ENCODE measurements at places on chromosomes 6 and 20.

DNA sequence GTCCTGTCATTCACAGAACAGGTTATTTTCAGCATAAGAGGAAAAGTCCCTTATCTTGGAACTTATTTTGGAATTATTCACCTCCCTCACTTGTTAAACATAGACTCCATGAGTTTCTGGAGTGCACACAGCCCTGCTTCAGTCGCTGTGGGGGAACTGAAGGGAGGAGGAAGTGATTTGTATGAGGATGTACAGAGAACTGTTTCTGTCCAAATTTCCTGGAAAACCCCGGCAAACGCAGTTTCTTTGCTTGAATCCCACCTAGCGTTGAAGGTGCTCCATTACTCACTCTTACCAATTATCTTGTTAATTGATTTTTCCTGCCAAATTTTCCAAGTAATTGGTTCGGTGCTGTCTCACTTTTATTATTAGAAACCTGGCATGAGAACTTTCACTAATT, 78.0 kb upstream of the AGPAT4 start:
- DNase-seq, result no peak

GRCh38 chr6:37804586-37804985, 14.9 kb upstream of the ZFAND3 start:
- DNase-seq, result no peak

DNA sequence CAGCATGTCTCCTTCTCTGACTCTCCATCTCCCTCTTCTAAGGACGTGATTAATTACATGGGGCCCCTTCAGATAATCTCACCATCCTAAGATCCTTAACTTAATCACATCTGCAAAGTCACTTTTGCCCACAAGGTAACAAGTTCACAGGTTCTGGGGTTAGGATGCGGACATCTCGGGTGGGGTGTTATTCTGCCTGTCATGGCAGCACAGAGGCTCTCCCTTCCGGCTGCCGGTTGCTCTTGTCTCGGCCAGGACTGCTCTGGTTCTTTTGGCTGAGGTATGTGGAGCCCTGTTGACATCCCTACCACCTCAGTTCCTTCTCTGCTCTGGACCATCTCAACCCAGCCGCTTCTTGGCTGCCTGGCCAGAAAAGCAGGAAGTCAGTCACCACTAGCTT, 4.2 kb upstream of the CST11 start:
- no peak for DNase-seq

DNA sequence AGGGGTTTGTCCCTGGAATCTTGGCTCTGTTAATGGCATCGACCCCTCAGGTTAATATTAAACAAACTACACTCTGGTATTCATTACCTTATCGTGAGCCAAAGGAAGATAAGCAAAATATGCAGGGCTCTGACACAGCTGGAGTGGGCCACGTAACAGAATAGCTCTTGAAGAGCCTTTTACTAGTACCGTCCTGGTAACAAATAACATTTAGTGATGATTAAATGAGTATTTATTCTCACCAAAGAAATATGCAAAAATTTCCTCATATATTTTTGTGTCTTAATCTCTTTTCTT, 20.1 kb upstream of the UTRN start:
- DNase-seq, result no peak

DNA sequence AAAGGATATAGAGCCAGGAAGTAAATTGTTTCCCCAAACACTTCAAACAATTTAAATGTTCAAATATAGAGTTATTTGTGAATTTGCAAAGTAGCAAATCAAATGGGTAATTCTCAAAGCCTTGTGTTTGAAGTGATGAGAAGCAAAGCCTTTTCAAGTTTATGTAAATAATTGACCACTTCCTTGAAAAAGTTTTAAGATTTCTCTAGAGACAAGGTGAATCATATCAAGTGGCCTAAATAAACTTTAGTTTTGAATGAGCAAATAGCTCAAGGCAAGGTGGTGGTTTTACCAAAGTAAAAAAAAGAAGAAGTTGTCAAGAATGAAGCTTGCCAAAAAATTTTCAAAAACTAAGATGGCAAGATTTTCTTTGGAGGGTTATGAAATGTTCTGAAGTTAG, 42.6 kb upstream of the IFNGR1 start:
- DNase-seq, result no peak

- DNase-seq, result no peak
These were observed 374.3 kb downstream of the LAMA2 start for GRCh38 chr6:129257196-129257595.

GRCh38 chr6:31972709-31973350, 892 bp upstream of the DXO start:
- DNase-seq, result peak; percentile 25

GRCh38 chr20:50590348-50590664, 80.1 kb downstream of the PTPN1 start:
- DNase-seq, result no peak

DNA sequence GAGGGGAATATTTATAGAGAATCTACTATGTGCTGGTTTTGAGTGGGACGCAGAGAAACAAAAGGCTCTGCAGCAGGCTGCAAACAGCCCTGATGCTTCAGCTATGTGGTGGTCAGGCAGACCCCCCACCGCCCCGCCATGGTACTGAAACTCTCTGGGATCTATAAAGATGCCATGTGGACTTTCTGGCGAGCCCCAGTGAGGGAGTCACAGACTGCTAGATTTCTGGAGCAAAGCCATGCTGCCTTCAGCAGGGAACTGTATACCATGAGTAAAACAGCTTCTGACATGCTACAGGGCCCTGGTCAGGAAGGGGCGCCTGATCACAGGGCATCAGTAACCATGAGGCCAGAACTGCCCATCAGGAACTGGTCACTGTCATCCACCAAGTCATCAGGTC, 19.2 kb upstream of the BPIFB1 start:
- no peak for DNase-seq

DNA sequence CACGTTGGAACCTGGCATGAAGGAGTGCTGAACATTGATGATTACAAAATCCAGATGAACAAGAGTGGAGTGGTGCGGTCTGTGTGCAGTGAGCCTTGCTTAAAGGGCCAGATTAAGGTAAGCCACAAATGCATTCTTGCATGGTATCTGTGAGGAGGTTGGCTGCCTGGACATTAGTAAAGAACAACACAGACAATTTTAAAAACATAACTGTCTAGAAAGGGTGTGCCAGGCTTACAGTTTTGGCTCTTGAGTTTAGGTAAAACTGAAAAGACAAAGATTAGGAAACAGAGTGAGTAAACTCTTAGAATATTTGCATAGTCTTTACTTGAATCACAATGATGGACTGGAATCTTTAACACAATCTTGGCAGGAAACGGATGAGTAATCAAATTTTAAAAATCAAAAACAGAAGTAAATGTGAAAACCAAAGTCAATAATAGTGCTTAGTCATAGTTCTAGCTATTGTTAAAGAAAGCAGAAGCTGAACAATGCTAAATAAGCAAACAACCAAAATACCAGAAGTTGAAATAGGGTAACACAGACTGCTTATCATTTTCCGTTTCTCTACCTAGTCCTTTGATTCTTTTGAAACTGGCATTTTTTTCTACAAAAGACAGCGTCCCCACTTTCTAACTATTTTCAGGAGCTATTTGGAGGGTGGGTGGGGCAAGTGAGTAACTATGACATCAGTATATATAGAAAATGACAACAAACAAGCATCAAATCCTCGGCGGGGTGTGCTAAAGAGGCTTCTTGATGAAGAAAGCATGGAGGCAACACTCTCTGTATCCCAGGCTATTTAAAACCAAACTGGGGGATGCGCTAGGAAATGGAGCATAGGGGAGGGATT, 185.8 kb upstream of the RAB32 start:
- DNase-seq, result no peak

DNA sequence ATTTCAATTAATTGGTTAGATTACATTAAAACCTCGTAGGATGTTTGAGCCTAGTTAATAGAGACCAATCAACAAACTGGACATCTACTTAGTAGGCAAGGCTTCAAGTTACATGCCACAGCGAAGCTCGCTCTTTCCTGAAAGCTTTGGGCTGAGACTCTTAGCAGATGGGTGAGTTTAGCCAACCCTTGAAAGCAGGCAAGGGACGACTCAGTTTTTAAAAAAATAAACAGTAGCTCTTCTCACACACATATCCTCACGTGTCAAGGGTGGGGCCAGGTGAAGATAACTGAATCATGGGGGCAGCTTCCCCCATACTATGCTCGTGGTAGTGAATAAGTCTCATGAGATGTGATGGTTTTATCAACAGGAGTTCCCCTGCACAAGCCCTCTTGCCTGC, 775 bp downstream of the MTFR2 start:
- no peak for DNase-seq

DNA sequence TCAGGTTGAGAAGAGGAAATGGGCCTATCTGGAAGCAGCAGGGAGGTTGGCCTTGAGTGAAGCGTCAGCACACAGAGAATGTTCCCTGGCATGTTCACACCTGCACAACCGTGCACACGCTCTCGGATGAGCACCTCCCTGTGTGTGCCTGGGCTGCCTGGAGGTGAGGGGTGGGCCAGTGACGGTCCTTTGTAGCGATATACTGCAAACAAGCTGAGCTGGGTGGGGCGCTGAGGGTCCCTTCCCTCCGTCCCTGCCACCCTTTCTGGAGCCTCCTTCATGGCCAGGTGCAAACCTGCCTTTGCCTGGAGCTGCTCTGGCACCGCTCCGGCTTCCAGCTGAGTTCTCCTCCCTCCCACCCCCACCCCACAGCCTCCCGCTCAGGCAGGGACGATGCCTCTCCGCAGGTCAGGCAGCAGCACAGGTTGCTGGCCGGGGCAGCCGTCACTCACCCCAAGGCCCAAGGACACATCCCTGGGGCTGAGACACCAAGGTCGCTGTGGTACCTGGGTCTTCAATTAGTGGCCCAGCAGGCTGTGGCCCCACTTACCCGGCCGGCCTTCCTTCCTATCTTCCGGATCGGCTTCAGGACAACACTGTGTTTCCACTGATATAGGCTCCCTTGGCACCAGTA, 111.6 kb downstream of the ERMARD start:
- no peak for DNase-seq

DNA sequence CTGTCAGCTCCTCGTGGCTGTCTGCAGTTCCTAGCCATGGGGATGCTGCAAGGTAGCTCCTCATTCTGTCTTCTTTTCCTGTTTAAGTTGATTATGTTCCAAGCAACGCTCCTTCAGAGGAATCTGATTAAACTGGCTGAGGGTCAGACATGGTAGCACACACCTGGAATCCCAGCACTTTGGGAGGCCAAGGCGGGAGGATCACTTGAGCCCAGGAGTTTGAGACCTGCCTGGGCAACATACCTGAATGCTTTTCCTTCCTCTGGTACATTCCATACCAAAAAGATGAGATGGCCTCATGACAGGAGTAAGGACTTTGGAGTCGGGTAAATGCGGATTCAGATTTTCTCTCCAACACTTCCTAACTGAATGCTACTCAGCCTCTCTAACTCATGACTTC, 246.8 kb upstream of the JARID2 start:
- DNase-seq, result no peak

DNA sequence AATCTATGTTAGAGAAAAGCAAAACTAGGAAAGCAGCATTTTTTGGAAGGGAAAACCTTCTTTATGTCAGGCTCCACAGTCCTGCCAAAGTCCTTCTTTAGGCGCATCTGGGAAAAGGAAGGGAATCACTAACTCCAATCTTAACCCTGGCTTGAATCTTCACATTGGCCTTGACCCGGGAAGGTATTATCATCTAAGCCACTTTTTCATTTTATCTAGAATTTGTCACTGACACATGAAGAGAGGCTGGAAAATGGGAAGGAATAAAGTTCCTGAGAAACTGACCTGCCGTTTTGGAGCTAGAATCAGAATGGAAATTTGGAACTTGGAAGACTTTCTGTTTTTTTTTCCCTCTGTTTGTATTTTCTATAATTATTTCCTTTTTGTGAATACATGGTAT, 53.4 kb upstream of the UTRN start:
- DNase-seq, result no peak

DNA sequence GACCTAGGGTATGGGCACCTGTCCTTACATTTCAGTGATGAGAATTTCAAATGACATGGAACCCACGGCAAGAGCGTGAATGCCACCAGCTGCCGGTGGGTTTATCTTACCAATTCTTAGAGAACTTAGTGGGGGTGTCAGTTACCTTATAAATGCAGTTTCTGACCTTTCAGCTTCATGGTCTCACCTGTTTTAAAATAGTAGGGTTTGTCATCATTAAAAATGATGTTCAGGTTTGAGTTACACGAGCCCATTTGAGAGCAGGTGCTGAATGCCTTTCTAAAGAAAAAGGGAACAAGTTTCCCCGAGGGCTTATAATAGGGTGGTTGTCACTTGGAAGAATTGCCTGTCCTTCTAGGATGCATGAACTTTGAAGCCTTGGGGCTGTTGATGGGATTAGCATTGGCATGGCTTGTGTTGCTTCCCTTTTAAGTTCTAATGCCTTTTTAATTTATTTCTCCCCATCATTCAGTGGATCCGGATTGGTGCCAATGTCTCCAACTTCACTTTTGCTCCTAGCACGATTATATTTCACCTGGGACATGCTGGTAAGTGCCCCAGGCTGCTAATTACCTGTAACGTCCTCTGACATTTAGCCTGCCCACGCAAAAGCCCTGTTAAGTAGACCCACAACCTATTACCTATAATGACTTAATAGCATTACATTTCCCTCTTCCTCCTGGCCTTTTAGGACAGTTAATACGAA, 27.9 kb downstream of the GHRH start:
- DNase-seq, result no peak

DNA sequence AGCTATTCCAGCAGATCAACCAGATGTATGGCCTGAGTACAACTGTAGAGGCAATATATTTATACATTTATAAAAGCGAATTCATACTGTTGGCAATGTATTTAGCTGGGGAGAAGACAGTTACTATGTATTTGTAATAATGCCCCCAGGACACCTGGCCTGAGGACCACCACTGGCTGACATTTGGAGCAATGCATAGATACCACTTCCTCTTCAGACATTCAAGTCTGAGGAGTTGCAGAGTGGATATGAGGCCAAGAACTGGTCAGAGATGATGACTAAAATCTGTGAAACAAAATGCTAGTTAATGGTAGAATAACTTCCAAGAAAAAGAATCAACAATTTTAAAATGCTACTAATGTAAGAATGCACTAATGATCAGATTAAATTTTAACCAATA, 462.3 kb downstream of the CDC5L start:
- DNase-seq, result no peak

- no peak for DNase-seq
These were observed 2.9 kb downstream of the C6orf141 start for GRCh38 chr6:49553384-49553783.

GRCh38 chr20:6044115-6044514, 9.7 kb downstream of the LRRN4 start:
- no peak for DNase-seq

- no peak for DNase-seq
These were observed 45.1 kb upstream of the DSP start for GRCh38 chr6:7496266-7496875.

DNA sequence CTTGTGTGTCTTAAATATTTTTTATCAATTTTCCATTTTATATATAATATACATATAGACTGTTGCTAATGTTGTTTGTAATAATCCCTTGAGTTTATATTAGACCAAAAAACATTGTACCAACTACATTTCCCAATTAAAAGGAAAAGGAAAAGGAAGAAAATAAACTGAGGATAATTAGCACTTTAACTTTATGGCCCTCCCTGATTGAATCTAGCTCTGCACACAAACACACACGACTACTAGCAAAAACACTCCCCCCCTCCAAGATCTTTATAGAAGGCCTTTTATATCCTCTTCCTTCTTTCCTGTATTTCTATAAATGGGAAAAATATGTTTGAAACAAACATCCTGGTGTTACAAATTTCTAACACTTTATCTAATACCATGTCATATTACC, 276.8 kb downstream of the NKAIN2 start:
- DNase-seq, result no peak

GRCh38 chr6:146546443-146547043, 2.9 kb downstream of the RAB32 start:
- DNase-seq, result no peak

Measured in posterior cingulate gyrus (tissue), 11 donors.